ENCODE measurements at places on chromosomes 1 and 21.

DNA sequence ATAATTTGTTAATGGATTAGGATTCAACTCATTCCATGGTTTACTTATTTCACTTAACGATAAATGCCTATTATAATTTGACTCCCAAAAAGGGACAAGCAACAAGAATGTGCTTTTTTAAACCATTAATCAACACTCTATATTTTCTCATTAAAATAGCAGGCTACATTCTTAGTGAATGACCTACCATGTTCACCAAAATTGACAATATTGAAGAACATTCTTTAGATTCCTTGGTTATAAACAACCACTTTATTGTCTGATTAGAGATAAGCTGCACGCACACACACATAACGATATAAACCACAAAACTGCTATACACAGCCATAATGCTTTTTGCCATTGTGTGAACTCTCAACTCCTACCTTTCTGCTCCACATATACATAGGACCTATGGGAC, 75.4 kb upstream of the LRRC7 start:
- no peak for DNase-seq

DNA sequence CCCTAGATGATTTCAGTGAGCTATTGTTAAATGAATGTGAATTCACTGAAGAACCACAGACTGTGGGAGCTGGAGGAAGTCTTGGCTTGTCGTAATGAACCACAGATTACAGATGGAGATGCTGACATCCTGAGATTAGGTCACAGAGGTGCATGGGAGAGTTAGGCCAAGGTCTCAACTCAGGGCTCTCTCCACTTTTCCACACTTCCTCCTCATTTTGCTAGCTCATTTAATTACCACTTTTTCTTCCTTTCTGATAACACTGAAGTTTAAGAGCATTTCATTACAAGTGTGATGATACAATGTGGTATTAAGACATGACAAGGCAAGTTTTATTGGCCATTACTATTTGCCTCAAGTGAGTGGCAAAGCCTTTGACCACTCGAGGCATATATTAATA, 30.8 kb downstream of the ST6GALNAC3 start:
- DNase-seq = no peak

DNA sequence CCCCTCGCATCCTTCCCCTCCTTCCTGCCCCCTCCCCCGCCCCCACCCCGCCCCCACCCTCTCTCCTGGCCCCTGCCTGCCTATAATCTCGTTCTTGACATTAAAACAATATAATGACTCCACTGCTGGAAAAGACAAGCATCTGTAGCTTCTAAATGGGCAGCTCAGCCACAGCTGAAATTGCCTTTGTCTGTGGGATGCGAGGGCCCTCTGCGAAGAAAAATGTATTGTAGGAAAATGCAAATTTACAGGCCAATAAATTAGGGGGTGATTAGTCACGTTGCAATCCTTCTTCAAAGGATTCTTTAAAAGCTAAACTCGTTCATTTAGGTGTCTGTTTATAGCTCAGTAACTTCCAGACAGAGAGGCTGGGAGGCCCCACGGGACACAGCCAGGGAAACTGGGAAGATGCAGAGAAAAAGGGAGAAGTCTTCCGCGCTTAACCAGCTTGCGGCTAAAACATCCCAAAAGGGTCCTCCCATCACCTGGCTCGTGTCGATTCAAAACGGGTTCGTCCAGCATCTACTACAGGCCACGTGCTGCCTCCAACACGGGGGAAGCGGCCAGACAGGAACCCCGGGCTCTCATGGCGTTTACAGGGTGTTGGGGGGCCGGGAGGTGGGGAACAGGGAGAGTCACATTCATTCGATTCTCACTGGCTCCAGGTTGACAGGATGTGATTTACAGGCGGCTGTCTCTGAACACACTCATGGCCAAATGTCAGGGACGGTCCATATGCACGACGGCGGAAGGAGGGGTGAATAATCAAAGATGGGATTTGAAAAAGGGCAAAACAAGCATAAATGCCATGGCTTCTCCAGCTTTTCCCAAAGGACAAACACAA, 100.5 kb upstream of the ZBTB40 start:
- DNase-seq = no peak

GRCh38 chr1:194698908-194699318, 1512.5 kb upstream of the B3GALT2 start:
- DNase-seq = no peak

- DNase-seq = no peak
These were observed 73.7 kb downstream of the MT1HL1 start for GRCh38 chr1:236930503-236930902.

DNA sequence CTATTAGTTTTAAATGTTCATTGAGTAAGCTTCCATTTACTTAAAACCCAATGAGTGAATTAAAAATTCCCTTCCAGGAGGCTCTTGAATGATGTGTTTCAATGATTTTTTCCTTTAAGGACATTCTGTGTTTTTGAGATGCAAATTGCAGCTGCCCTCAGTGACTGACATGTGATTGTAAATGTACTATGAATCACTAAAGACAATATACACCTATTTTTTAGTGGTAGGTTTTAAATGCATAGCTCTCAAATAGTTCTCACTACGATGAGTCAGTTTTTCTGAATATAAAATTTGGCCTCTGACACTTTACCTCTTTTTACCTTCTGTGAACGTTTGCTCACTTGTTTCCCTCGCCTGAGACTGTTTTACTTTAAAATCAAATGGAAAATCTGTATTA, 204.7 kb downstream of the BARHL2 start:
- DNase-seq = peak; percentile 17

DNA sequence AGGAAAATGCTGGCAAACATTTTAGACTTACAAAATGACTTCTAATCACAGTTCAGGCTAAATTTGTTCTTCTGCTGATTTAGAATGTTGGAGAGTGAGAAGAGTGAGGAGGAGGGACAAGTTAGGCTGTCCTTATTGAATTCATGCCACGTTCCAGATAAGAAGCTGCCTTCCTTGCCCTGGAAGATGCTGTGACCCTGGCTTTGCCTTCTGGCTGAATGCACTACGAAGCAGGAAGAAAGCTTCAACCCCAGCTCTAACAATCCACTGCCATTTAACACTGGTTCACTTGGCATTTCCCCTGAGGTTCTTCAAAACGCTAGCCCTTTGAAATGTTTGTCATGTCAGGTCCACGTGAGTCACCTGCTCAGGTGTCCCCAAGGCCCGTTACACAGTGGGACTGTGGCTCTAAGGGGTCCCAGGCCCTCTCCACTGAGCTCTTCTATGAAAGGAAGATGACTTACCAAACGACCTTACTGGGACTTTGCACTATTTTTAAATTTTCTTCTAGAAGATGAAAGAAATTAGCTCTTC, 30.0 kb upstream of the LRRC8C start:
- no peak for DNase-seq

- DNase-seq = no peak
These were observed 18.2 kb upstream of the FMO4 start for GRCh38 chr1:171295821-171296220.

- peak; percentile 58 for DNase-seq
These were observed 63.7 kb downstream of the MACF1 start for GRCh38 chr1:39268112-39268581.

DNA sequence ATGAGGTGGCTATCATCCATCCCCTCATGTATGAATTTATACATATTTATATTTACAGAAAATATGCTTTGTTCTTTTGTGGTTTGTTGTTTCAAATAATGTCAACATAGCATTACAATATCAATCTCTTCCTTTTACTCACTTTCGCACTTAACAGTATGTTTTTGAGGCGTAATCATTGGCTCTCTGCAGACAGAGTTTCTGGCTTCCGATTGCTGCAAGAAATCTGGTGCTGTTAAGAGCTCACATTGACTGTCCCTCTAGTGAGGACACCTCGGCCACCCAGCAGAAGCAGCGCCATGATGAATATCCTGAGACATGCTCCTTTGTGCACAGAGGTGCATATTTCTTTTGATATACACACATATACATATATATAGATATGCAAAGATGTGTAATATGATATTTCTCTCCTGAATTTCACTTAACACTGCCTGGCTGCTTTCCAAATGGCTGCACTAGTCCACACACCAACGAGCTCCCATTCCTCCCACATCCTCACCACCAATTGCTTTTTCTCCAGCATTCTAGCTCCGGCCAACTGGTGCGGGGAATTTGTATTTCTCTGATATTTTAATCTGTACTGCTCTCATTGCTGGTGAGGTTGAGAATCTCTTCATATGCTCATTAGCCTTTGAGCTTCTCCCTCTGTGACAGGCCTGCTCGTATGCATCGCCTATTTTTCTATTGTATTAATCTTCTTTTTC, 248.4 kb downstream of the SIPA1L2 start:
- no peak for DNase-seq

DNA sequence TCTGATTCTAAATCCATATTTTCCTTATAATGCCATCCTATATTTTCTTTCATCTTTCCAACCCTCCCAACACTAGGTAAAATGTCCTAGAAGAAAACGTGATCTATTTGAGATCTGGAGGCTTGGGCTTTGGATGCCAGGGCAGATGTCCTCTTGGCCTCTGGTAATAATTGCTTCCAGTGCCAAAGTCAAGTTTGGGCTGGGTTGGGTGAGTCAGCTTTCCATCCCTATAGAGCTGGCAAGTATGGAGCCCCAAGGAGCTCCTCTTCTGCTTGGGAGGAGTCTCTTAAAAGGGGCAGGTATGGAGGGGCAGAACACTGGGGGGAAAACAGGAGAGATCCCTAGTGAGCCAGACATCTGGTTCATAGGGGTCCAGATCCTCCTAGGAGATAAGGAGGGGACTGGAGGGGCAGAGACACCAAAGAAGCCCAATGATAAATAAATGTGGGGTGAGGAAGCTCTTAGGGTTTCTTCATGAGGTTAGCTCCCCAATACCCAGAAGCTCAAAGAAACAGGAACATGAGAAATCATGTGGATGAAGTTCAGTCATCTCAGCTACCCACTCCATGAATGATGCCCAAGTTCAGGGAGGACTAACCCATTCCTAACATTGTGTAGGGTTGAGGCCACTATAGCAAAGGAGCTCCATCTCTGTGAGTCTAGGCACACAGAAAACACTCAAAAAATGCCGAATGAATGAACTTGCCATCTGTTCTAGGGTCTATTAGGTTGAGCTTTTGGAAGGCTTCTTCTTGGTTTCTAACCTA, 3.5 kb downstream of the C1orf116 start:
- peak; percentile 73 for DNase-seq

DNA sequence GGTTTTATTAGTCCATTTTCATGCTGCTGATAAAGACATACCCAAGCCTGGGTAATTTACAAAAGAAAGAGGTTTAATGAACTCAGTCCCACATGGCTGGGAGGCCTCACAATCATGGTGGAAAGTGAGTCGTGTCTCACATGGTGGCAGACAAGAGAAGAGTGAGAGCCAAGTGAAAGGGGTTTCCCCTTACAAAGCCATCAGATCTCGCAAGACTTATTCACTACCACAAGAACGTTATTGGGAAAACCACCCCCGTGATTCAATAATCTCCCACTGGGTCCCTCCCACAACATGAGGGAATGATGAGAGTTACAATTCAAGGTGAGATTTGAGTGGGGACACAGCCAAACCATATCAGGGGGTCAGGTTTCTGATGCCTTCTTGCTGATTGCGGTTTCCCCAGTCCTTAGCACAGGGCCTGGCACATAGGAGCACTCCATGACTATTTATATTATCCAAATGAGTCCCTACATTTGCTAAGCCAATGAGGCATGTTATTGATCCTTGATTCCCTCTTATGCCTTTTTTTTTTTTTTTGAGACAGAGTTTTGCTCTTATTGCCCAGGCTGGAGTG, 35.3 kb upstream of the PAXBP1 start:
- DNase-seq = no peak

DNA sequence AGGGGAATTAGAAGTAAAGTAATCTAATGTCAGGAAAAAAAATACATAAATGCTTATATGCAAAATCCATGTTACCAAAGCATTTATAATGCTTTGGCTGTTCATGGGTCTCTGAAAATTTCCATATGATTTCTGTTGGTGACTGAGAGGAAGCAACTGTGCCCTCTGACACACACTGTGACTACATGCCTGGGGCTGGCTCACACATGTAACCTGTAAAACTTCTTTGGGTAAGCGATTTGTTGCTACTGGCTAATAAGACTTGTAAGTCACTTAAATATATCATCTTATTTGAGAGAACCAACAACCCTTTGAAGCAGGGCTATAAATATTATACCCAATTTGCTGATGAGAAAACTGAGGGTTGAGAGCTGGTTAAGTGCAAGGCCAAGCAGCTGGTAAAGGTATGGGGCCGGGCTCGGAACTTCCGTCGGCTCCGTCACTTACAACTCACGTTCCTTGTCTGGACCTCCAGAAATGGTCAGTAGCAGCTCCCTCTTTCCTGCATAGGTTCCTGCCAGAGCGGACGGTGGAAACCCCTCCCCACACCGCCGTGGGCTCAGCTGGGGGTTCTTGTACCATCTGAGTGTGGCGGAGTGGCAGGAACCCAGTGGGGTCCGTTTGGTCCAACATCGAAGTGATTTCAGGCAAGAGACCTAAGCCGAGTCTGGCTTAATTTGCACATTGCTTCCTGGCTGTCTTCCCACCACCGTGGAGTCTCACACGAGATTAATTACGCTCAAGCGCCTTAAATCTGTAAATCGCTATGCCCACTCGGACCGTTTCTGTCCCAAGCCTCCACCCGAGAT, 714 bp downstream of the DFFA start:
- DNase-seq = peak; percentile 55

- no peak for DNase-seq
These were observed 66.1 kb downstream of the NID1 start for GRCh38 chr1:235998812-235999211.

DNA sequence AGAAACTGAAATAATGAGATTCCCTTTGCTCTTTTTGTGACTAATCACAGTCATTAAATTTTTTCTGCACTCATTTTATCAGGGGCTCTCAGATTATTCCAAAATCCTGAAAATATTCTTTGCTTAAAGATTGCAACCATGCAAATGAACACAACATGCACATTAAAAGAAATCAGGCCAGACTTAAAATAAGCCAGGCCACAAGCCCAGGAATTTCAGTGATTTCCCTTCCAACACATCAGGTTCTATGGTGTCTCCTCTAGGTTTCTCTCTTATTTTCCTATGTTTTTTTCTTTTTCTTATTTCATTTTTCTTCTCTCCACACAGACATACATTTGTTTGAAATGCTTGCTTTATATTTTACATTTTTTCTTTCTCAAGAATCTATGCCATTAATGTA, 65.3 kb downstream of the NIBAN1 start:
- DNase-seq = no peak

GRCh38 chr1:78493451-78493850, 2.7 kb downstream of the PTGFR start:
- DNase-seq = no peak

DNA sequence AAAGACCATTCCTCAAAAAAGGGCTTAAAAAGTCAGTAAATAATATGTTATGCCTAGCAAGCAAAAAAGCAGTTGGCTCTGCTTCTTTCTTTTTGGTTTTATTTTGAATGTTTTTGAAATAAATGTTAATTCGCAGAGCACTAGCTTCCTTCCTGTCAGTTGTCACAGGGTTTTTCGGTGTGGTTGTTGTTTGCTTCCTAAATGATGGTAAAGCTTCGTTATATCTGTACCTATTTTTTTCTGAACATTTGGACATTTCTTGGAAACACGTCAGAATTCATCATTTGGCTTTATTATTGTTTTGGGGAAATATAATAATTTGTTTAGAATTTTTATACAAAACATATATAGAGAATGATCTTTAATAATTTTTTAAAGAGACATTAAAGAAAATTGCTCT, 351.9 kb upstream of the SGIP1 start:
- no peak for DNase-seq

Measured in epithelial cell of esophagus (primary cell).